Activated naive CD4-positive, alpha-beta T cell treated with anti-CD3 and anti-CD28 coated beads, Interleukin-2, amount 50 U/mL, for 16 hours (primary cell): ENCODE measurements at places on chromosomes 6 and 20.

DNA sequence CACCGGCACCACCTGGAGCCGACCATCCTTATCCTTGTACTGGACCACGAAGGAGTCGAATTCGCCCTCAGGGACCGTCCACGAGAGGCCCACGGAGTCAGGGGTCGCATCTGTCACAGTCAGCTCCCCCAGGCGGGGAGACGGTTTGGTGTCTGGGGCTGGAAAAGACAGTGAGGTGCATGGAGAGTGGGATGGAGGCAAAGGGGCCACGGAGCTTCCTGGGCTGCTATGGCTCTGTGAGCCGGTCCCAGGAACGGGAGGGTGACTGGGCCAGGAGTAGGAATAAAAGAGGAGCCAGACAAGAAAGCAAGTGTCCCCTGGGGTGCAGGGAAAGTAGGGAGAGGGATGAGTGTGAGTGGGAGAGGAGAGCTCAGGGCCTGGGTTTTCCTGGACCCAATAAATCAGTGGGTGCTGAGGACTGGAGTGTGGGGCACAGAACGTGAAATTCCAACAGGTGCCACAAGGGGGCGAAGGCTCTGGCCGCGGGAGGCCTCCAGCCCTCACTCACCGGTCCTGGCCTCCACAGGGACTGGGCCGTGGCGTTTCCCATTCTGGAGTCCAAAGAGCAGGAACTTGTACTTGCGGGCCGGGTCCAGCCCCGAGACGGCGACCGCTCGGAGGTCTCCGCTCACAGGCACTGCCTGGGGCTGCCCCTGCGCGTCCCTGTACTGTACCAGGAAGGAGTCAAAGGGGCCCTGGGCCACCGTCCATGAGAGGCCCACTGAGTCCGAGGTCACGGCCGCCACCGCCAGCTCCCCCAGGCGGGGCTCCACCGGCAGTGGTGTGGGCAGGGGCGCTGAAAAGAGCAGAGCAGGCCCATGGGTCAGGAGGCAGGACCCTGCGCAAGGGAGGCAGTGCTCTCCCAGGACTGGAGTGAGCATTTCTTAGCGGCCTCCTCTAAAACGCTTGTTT, 9.9 kb downstream of the CYP21A2 start:
- peak; percentile 68 for DNase-seq

DNA sequence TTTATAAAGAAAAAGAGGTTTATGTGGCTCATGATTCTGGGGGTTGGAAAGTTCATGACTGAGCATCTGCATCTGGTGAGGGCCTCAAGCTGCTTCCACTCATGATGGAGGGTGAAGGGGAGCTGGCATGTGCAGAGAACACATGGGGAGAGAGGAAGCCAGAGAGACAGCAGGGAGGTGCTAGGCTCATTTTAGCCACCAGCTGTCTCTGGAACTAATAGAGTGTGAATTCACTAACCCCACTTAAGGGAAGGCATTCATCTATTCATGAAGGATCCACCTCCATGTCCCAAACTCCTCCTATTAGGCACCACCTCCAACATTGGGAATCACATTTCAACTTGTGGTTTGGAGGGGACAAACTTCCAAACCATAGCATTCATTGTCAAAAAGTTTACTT, 137.3 kb upstream of the PMEPA1 start:
- no peak for DNase-seq

DNA sequence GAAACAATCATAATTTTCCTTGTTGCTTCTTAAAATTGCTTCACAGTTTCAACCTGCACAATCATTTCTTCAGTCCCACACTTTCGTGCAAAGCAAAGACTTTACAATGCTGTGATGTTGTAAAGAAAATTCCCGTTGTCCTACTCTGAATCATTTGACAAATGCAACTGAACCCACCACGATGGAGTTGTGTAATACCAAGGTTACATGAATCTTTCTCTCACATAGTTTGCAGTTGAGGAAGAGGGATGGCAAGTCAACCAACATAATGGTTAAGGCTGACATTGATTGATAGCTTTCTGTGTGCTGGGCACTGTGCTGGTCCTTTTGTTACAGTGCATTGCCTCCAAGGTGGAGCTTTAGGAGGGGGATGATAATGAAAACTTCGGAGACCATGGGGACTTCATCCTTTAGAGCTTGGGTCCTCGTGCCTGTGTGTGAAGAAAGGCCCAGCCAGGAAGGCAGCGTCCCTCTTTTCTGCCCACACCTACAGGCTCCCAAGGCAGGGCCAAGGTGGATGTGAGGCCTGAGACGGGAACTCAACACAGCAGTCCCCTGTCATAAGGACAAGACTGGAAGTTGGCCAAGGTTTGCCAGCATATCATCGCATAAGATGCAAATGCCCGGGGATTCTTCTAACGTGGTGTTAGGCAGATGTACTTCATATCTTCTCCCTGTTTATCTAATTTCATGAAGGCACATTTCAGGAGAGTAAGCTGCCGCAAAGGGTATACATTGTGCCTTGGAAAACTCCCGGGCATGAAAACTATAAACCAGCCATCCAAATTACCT, 96.9 kb downstream of the LY86 start:
- no peak for DNase-seq

- no peak for DNase-seq
Observed at GRCh38 chr20:22535483-22535882, 48.9 kb downstream of the FOXA2 start.

DNA sequence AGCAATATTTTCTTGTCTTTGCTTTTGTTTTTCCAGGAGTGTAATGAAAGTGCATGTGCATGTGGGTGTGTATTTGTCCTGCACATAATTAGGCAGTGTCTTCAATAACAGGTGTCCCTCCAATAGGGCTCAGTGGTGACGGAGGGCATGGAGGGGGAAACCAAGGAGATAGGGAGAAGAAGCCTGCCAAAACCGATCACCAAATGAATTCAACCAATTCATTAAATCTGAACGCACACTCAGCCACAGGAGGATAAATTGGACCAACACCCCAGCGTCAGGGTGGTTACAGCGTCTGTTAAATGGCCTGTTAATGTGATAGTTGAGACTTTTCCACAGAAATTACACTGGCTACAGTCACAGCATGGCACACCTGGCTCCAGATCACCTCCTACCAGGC, 527.6 kb downstream of the CD83 start:
- no peak for DNase-seq

DNA sequence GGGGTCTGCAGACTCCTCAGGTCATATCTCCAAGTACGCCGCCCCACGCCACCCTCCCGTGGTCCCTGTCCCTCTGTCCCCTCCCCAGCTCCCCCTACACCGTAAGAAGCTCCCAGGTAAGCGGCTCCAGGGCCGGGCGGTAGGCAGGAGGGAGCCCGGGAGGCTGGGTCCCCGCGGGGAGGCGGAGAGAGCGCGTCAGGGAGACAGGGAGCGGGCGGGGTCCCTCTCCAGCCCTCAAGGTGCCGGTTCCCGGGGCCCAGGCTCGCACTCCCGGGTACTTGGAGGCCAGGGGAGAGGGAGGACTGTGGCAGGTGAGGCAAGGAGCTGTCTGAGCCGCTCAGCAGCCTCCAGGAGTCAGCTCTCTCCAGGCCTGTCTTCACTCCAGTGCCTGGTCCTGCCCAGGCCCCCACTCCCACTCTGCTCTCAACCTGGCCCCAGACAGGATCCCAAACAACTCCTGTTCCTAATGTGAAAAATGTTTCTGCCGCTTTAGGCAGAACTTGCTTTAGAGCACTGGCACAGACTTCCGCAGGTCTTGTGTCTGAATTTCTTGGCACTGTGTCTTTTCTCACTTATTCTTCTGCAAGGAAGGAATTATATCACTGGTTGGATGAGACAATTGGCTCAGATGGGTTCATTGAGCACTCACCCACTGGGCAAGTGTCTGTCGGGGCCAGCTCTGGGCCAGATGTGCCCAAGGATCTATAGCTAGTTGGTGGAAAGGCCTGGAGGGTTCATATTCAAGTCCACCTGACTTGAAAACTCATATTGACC, 36.6 kb downstream of the HLA-G start:
- no peak for DNase-seq

GRCh38 chr6:38100380-38100779, 280.9 kb downstream of the ZFAND3 start:
- DNase-seq = no peak

DNA sequence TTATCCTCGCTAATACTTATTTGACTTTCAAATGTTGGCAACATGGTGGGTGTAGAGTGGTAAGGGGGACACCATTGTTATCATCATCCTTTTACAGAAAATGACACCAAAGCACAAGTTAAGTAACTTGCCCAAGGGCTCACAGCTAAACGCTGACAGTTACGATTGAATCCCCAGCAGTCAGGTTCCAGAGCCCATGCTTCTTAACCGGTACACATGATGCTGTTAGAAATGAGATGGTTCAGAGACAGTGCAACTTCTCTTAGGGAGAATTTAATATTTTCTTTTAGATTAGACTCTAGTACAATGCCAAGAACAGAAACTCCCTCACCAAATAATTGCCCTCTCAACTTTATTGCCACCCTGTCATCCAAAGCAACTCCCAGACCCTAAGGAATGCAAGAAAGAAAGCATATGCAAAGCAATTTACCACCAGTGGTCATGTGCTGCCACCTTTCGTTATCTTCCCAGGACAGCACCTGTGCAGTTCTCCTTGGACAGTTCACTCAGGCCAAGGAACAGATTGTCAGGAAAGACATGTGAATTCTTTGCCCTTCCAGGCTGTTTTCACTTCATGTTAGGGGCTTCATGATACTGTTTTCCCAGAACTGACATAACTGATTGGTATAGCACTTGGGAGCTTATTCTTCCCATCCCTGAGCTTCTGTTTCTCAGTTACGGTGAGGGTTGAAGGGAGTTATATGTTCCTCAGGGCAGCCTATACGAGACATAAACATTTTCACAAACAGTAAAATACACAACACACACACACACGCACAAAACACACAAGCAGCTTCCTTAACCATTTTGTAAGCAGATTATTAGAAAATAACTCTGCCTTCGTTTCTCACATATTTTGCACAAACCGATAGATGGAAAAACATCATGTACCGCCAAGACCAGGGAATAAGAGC, 5.1 kb downstream of the HLA-DMA start:
- peak; percentile 28 for DNase-seq

DNA sequence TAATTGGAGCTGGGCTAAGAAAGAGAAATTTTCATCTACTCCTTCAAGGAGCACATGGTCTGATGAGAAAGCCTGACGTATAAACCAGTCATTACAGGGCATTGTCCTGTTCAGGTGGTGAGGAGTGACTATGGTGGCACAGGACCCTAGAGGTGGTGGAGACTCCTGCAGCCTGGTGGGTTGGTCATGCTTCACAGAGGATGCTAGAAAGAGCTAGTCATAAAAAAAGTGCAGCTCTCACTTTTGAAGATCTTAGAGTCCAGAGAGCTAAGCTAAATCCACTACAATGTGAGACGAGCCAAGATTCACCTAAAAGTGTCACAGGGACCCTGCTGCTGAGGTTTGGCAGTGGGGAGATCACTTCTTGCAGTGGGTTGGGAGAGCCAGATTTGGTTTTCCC, 9.8 kb upstream of the ZNF831 start:
- DNase-seq = no peak

DNA sequence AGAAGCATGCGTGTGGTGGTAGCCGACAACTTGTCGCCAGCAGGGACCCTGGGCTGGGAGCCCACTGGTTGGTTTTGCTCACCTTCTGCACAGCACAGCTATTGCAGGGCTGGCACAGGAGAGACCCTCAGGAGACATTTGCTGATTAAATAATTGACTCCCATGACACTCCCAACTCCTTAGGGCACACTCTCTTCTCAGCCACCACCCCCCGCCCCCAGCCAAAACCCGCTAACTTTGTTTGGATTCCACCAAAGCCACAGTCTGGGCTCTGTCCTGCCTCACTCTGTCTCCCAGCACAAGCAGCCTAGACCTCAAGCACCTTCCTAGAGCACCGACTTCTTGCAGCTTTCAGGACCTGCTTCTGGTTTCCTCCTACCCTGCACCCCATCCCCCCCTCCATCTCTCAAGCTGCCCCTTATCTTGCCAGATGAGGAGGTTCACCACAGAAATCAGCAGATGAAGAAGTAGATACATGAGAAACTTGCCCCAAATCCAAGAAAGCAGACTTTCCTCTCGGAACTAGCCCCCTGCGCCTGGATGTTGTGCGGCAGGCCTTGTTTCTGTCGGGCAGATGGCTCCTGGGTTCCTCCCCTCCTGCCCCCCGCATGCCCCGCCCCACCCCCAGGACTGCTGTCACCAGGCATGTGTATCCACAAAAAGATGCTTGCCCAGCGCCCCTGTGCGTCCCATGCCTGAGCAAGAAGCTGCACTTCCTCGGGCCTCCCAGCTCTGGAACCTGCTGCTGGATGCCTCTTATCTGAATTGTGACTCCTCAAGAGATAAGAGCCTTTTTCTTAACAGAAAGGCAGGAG, 35.0 kb upstream of the CD93 start:
- DNase-seq = no peak

GRCh38 chr6:22328474-22328873, 31.6 kb upstream of the PRL start:
- no peak for DNase-seq

- DNase-seq = no peak
Observed at GRCh38 chr20:4805663-4806449, 84.1 kb downstream of the PRND start.

- DNase-seq = no peak
Observed at GRCh38 chr6:125230674-125231073, 71.1 kb downstream of the HDDC2 start.
